Naive thymus-derived CD4-positive, alpha-beta T cell (primary cell): ENCODE measurements at places on chromosomes 7 and 10. TPM values are rescaled to one million over a fixed set of nuclear protein-coding genes. Genes with fewer than 3 reads are reported as not detected.

- H3K4me3 ChIP-seq: no peak overlapping the region
- H3K27me3 ChIP-seq: no peaks in the 10 kb centered on the region
- no peak overlapping the region for H3K27ac ChIP-seq
- H3K36me3 ChIP-seq: no peaks in the 10 kb centered on the region
- DNase-seq: no peak
Observed at GRCh38 chr10:62690703-62691102, 113.8 kb upstream of the ADO start.

DNA sequence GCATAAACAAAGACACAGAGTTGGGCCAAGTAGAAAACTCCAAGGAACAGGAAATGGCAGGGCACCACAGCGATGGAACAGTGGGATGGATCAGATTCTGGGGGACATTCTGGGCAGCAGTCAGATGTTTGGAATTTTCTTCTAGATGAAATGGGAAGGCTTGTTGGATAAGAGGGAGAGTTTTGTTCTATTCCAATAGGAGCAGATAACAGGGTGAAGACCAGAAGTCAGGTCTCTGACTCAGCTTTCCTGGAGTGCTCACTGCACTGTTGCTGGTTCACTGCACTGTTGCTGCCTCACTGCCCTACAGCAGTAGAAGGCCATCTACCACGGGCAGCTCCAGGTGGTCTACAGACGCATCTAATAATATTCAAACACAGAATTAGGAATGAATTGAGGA is 135.6 kb downstream of the ATE1 start:
- no peaks in the 10 kb centered on the region for H3K4me1 ChIP-seq
- H3K27me3 ChIP-seq: no peaks in the 10 kb centered on the region
- H3K27ac ChIP-seq: no peak overlapping the region
- no peak overlapping the region for H3K4me3 ChIP-seq
- no peaks in the 10 kb centered on the region for H3K36me3 ChIP-seq

DNA sequence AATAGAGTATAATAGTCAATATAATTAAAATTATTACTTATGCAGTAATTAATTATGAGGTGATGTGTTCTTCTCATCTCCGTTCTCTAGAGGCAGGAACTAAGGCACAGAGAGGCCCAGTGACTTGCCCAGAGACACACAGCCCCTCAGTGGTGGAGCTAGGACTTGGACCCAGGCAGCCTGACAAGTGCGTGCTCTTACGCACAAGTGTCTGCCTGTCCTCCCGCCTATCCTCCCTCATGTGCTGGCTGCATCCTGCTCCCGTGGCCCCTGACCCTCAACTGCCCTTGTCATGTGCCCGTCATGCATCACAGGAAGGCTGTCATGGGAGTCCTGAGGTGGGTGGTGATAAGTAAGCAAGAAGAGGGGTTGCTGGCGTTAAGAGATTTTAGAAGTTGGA is 14.3 kb downstream of the IL2RA start:
- no peaks in the 10 kb centered on the region for H3K36me3 ChIP-seq
- H3K27me3 ChIP-seq: no peaks in the 10 kb centered on the region
- no peak overlapping the region for H3K27ac ChIP-seq
- no peak for DNase-seq
- H3K4me3 ChIP-seq: no peak overlapping the region
- peaks cover 64% of the 10 kb centered on the region for H3K4me1 ChIP-seq

- H3K4me3 ChIP-seq: no peak overlapping the region
- H3K27me3 ChIP-seq: no peaks in the 10 kb centered on the region
- peak overlapping the region; percentile 58 for H3K27ac ChIP-seq
- peaks cover 26% of the 10 kb centered on the region for H3K4me1 ChIP-seq
- DNase-seq: no peak
- H3K36me3 ChIP-seq: no peaks in the 10 kb centered on the region
Observed at GRCh38 chr10:119496273-119496672, 46.2 kb downstream of the RGS10 start.

DNA sequence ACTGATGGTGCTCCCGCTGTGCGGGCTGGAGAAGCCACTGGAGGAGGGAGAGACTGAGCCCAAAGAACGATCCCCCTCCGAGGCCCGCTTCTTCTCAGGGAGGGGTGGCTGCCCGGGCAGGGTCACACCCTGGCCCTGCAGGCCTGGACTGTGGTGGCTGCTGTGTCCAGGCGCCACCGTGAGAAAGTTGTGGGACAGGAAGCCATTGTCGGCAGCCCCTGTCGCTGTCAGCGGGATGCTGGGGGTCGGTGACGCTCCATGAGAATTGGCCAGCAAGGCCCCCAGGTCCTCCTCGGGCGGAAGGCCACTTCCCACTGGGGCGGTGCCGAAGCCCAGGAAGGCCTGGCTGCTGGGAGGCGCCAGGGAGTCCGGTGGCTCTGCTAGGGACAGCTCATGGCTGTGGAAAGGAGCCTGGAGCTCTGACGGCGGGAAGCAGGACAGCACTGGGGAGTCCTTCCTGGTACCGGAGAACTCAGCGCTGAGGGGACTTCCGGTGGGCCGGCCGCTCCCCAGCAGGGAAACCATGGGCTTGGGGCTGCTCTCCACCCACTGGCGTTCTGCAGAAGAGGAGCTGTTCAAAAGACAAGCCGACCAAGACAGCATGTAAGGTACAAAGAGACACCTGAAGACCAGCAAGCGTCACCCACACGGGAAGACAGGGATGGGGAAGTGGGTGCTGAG is 278.8 kb downstream of the TNS3 start:
- H3K27me3 ChIP-seq: no peaks in the 10 kb centered on the region
- H3K27ac ChIP-seq: no peak overlapping the region
- H3K36me3 ChIP-seq: no peaks in the 10 kb centered on the region
- H3K4me1 ChIP-seq: no peaks in the 10 kb centered on the region
- no peak overlapping the region for H3K4me3 ChIP-seq

DNA sequence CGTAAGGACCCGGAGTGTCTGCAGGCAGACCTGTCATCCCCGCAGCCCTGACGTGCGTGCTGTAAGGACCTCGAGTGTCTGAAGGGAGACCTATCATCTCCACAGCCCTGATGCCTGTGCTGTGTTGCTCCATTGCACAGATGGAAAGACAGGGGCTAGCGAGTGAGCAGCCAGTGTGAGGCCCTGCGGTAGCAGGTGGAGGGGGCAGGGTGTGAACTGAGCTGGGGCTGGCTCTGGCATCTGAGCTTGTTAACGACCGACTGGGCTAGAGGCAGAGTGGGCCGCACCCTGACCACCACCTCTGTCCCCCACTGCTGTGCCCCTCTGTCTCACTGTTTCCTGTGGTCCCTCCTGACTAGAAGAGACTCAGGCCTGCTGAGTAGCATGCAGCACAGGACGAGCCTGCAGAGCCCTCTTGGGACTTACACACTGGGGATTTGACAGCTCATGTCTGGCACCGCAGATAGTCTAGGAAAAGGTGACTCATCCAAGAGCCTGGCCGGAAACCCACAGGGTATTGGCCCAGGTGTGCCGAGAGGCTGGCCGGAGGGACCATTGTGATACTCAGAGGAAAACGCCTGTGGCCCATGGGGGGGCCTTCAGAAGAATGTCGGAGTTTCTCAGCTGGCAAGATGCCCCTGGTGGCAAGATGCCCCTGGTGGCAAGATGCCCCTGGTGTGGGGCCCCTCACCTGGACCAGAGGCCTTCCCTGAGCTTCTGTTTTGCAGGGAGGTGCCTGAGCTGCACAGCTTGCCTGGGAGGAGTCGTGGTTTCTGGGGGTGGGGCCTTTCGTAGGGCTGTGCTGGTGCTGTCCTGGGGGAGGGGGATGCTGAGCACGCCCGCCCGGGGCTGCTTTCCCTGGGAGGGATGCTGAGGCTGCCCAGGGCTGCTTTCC is 34.3 kb downstream of the INPP5A start:
- H3K27me3 ChIP-seq: no peaks in the 10 kb centered on the region
- no peak overlapping the region for H3K4me3 ChIP-seq
- H3K36me3 ChIP-seq: no peaks in the 10 kb centered on the region
- H3K4me1 ChIP-seq: peaks cover 22% of the 10 kb centered on the region

GRCh38 chr10:13722747-13723653 is 136.2 kb downstream of the PRPF18 start:
- H3K27ac ChIP-seq: no peak overlapping the region
- no peaks in the 10 kb centered on the region for H3K36me3 ChIP-seq
- H3K27me3 ChIP-seq: no peaks in the 10 kb centered on the region
- DNase-seq: no peak

- no peak for DNase-seq
- H3K27ac ChIP-seq: no peak overlapping the region
- no peaks in the 10 kb centered on the region for H3K27me3 ChIP-seq
- H3K4me1 ChIP-seq: no peaks in the 10 kb centered on the region
- H3K4me3 ChIP-seq: no peak overlapping the region
- no peaks in the 10 kb centered on the region for H3K36me3 ChIP-seq
Observed at GRCh38 chr10:132476146-132477065, 61.2 kb upstream of the INPP5A start.

DNA sequence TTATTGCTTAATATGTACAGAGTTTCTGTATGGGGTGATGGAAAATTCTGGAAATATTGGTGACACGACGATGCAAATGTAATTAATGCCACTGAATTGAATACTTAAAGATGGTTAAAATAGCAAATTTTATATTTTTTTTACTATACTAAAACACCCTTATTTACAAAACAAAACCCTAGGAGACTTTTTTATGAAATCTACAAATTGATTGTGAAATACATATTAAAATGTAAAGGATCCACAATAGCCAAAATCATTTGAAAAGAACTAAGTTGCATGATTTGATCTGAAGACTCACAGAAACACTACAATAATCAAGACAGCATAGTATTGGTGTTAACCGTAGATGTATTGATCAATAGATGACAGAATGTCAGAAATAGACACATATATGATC is 252.0 kb downstream of the GRM8 start:
- no peaks in the 10 kb centered on the region for H3K27me3 ChIP-seq
- no peaks in the 10 kb centered on the region for H3K4me1 ChIP-seq
- H3K36me3 ChIP-seq: no peaks in the 10 kb centered on the region
- H3K27ac ChIP-seq: no peak overlapping the region
- H3K4me3 ChIP-seq: no peak overlapping the region

GRCh38 chr10:82160307-82160706 is 285.3 kb downstream of the NRG3 start:
- no peak for DNase-seq
- no peaks in the 10 kb centered on the region for H3K36me3 ChIP-seq
- no peak overlapping the region for H3K27ac ChIP-seq
- no peak overlapping the region for H3K4me3 ChIP-seq
- no peaks in the 10 kb centered on the region for H3K27me3 ChIP-seq

DNA sequence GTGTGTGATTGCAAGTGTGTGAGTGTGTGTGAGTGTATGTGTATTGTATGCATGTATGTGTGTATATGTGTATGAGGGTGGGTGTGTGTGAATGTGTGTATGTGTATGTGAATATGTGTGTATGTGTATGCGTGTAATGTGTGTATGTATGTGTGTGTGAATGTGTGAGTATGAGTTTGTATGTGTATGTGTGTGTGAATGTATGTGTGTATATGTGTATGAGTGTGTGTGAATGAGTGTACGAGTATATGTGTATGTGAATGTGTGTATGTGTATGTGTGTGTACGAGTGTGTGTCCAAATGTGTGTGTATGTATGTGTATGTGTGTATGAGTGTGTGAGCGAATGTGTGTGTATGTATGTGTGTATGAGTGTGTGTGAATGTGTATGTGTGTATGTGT is 8.2 kb upstream of the GALNTL5 start:
- H3K4me1 ChIP-seq: no peaks in the 10 kb centered on the region
- no peak for DNase-seq
- H3K27ac ChIP-seq: no peak overlapping the region
- H3K27me3 ChIP-seq: no peaks in the 10 kb centered on the region
- no peaks in the 10 kb centered on the region for H3K36me3 ChIP-seq
- H3K4me3 ChIP-seq: no peak overlapping the region

- no peaks in the 10 kb centered on the region for H3K4me1 ChIP-seq
- no peak overlapping the region for H3K4me3 ChIP-seq
- H3K27me3 ChIP-seq: no peaks in the 10 kb centered on the region
- DNase-seq: no peak
Observed at GRCh38 chr10:68046642-68047041, 28.4 kb downstream of the HERC4 start.

DNA sequence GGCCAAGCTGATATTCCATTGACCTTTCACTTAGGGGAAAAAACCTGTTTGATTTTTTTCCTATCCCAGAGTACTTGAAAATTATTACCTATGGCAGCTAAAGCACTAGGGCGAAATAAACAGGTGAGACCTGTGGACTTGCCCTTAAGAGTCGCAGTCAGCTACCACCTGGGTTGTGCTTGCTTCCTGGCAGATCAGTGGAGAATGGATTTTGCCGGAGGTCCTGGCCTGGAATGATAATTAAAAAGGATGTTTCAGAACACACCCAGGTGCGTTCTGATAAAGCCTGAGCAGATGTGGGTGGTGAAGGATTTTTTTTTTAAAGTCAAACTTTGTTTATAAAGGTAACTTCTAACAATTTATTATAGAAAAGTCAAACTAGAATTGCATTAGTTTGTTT is 59.1 kb downstream of the AUTS2 start:
- H3K36me3 ChIP-seq: no peaks in the 10 kb centered on the region
- DNase-seq: no peak
- no peak overlapping the region for H3K27ac ChIP-seq
- H3K4me1 ChIP-seq: no peaks in the 10 kb centered on the region
- H3K4me3 ChIP-seq: no peak overlapping the region

Gene REPIN1
- 79.7 TPM for total RNA-seq

Gene NUDT13
- total RNA-seq: 1.2 TPM

Gene HOXA1
- 0.32 TPM for total RNA-seq

Gene NPY4R2
- total RNA-seq: not detected

Gene SPDYE6
- total RNA-seq: 0.51 TPM

Gene ACADSB
- total RNA-seq: 24.2 TPM
